ENCODE measurements at places on chromosomes 11 and 22.

DNA sequence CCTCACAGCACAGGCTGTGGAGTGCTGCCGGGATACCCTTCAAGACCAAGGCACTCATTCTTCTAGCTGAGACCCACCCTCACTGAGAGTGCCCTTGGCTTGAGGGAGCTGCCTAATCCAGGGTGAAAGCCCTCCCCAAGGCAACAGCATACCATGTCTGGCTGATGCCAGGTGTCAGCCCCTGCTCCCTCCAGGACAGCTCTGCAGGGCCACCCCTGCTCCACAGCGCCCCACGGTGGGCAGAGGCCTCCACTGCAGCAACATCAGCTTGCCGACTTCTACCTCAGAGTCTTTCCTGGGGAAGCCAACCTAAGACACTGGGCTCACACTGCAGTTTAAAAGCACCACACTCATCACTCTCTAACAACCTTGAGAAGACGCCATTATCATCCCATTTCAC is 29.0 kb downstream of the TTLL1 start:
- DNase-seq = peak; percentile 11

DNA sequence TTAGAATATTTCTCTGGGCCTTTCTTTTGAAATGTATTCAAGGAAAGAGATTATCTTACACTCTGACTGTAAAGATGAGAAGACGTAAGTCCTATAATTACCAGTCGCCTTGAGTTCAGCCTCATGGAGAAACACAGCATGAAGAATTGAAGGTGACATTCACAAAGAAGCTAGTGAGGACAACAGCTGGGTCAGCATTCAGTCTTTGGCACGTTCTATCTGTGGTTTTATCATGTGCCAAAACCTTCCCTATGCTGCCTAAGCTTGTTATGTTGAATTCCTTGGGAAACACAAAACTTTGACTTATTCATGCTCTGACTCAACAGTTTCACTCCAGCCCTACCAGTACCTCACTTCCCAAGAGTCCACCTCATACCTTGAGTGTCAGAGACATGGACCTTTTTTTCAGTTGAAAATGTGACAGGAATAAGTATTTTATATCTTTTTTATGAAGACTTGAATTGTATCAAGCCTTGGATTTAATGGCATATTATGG is 198.8 kb upstream of the KIRREL3 start:
- DNase-seq = no peak

DNA sequence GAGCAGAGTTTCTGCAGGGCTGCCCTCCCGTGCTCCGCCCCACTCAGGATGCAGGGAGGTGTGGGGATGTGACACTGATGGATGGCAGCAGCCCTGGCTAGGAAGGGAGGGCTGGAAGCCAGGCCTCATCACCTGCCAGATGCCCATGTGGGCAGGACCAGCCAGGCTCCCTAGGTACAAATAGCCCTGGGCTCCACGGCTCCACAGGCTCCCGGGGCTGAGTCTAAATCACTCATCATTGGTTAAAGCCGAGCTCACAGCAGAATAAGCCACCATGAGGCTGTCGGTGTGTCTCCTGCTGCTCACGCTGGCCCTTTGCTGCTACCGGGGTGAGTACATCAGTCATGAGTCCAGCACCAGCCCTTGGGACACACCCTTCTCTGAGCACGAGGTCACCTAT is at the start of gene SCGB1D1:
SCGB1D1 (plus strand) TSS at position 206 of the 400 bp plus-strand sequence; CDS start at position 275, 69 bp downstream.
- no peak for DNase-seq

DNA sequence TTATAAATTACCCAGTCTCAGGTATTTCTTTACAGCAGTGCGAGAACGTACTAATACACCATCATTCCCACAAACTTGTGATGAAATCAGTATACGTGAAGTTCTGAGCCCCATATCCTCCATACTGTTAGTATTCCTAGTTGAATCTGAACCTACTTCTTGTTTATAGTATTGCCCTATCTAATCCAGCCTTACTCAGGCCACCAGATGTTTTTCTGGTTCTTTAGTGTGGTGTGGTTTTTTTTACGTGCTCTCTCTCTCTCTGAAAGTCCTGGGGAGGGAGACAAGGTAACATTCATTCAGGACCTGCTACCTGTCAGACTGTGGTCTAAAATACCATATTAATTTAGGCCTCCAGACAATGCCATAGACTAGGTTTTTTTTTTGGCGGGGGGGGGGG is 47.6 kb upstream of the TEAD1 start:
- no peak for DNase-seq

DNA sequence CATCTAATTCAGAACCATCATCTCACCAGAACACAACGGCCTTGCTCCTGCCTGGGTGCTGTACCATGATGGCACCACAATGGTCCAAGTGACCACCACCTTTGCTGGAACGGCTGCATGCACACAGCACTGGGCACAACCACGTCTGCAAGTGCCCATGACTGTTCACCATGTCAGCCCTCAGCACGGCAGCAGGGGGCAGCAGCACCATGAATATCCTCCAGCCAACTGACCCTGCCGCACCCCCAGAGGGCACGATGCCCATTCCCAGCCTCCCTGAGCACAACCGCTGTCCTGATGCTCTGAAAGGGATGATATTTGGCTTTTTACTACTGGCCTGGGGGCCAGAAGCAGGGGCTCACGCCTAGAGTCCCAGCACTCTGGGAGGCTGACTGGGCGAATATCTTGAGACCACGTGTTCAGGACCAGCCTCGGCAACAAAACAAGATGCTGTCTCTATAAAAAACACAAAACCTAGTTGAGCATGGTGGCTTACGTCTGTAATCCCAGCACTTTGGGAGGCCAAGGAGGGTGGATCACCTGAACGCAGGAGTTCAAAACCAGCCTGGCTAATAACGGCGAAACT is 25.7 kb downstream of the DRD4 start:
- peak; percentile 15 for DNase-seq

- DNase-seq = no peak
Measured at GRCh38 chr22:48053486-48053885, 1291.0 kb downstream of the TBC1D22A start.

DNA sequence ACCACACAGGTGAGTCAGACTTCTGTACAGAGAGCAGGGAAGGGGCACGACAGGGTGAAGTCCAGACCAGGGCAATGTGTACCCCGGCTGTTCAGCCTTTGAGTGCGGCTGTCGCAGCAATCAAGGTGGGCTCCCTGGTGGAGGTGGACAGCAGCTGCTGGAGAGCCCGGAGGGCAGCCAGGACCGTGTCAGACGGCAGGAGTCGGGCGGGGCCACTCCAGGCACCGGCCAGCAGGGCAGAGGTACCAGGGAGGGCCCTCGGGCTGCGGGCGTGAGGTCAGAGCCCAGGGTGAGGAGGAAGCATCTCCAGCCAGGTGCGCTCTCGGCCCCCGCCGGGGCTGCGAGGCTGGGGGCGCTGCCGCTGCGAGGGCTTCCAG is 802 bp upstream of the PIM3 start:
- peak; percentile 54 for DNase-seq

- DNase-seq = no peak
Measured at GRCh38 chr11:41201156-41201555, 258.3 kb downstream of the LRRC4C start.

GRCh38 chr11:104609311-104610085 is 288.8 kb downstream of the CASP12 start:
- peak; percentile 24 for DNase-seq

DNA sequence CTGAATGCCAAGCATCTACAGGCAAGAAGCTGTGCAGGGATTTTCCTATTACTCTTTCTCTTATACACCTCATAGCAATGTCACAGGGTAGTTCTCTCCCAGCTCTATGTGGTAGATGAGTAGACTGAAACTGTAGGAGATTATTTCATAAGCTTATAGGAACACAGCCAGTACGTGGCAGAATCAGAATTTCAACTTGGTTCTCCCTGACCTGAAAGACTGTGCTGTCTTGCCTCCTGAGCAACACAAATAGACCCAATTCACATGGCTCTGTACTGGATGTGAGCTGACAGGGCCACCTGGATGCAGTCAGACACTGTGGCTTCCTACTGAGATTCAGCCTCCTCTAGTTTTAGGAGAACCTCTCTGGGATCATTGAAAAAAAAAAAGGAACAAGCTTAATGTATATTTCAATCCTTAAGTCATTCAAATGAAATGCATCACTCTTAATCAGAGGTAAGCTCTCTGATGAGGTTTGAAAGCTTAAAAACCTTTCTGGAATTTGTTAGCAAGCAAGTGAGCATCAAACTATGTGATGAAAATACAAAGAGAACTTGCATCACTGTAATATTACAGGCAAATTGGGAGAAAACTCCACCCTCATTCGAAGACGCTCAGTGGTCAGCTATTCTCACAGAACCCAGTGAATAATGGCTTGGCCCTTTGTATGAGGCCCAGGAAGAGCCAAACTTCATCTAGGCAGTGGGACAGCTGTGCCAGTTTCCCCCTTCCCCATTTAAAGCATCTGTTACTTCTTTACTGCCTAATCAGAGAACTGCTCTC is 1039.3 kb downstream of the NTM start:
- DNase-seq = no peak

GRCh38 chr11:2149460-2149859 is 10.3 kb upstream of the IGF2 start:
- no peak for DNase-seq

- no peak for DNase-seq
Measured at GRCh38 chr22:50696251-50696798, 23.7 kb downstream of the SHANK3 start.

GRCh38 chr11:126431401-126432064 is 76.0 kb downstream of the ST3GAL4 start:
- DNase-seq = no peak

DNA sequence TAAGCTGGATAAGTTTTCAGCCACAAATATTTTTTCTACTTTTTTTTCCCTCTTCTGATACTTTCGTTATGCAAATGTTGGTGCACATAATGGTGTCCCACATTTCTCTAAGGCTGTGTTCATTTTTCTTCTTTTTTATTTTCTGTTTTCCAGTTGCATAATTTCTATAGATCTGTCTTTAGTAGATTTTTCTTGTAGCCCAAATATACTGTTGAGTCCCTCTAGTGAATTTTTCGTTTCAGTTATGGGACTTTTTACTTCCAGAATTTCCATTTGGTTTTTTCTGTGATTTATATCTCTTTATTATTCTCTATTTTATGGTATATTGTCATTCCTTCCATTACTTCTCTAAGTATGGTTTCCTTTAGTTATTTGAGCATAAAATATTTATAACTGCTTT is 72.0 kb downstream of the SWAP70 start:
- DNase-seq = no peak

All from T-helper 2 cell treated with Interferon-gamma antibody and Interleukin-4, amounts not matched to agents 5 μg/mL and 100 μg/mL, for 36 hours (primary cell).